Smooth muscle cell of the pulmonary artery (primary cell): ENCODE measurements at places on chromosomes 11 and 22. TPM values are rescaled to one million over a fixed set of nuclear protein-coding genes. Genes with fewer than 3 reads are reported as not detected.

LIF gene
- total RNA-seq: 46.1 and 47.4 TPM in 2 replicates

PKNOX2 gene
- 6.2 and 10.4 TPM in 2 replicates for total RNA-seq

MOV10L1 gene
- 1.5 and 1.7 TPM in 2 replicates for total RNA-seq

C1QTNF5 gene
- 15.8 and 24.9 TPM in 2 replicates for total RNA-seq

MIAT gene
- total RNA-seq: 0.63 and 0.72 TPM in 2 replicates

POLR2F gene
- 39.0 and 39.6 TPM in 2 replicates for total RNA-seq

DDI1 gene
- not detected in 2 replicates for total RNA-seq
